ENCODE measurements at places on chromosomes 6 and 20.

GRCh38 chr6:143536866-143537691 lies 25.6 kb upstream of the FUCA2 start:
- peak; percentile 90 for DNase-seq

DNA sequence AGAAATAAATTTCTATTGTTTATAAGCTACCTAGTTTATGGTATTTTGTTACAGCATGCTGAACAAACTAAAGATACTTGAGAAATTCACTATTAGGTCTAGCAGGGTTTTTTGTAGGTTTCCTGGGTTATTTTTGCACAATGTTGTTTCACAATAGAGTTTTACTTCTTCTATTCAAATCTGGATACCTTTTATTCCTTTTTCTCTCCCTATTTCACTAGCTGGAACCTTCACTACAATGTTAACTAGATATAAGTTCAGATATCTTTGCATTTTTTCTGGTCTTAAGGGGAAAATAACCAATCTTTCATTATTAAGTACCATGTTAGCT lies 237.7 kb upstream of the CITED2 start:
- DNase-seq, result no peak

- DNase-seq, result no peak
Observed at GRCh38 chr6:7442467-7442866, 52.9 kb downstream of the RIOK1 start.

GRCh38 chr6:4130357-4130987 lies 4.9 kb downstream of the ECI2 start:
- DNase-seq, result no peak

GRCh38 chr20:23228912-23229311 lies 121.7 kb upstream of the NXT1 start:
- DNase-seq, result no peak

DNA sequence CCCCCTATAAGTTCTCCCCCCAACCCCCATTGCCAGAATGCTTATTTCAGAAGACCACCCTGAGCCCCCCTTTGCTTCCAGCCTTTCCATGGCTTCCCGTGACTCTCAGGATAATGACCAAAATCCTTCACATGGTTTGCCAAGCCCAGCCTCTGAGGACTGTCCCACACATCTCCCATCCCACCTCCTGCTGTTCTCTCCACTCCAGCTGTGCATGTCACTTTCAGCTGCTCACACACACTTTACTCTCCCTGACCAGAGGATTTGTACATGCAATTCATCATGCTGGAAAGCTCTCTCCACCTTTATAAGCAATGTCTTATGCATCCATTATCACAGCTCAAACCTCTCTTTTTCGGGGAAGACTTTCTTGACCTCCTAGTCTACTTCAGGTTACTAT lies 164.2 kb downstream of the PRL start:
- DNase-seq, result no peak

DNA sequence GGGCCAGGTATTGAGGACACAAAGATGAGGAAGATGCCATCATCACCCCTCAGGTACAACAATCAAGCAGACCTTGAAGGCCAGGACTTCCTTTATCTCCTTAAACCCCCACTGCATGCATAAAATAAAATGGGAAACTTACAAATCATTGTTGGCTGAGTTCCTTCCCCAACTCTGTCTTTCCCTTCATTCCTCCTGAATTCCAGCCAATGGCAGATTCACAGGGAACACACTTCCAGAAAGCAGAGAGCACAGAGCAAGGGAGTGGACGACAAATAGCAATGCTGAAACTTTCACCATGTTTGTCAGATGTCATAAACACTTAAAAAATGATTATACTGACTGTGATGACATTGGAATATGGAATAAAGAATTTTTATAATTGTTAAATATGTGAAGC lies 37.3 kb upstream of the NXT1 start:
- no peak for DNase-seq

DNA sequence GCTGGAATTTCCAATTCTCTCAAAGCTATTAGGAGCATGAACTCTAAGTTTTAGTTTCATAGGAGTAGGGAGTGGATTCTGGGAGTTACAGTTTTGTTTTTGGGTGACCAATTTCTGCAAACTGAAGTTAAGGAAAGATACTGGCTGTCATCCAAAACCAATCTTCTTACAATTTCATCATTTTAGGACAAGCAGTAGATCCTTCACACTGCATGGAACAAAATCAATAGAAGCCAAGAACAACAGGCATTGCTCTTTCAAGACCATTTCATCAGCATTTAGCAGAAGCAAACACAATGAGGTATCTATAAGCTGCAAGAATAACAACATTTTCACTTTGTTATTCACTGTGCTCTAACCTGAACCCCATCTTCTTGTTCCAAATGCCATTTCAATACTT lies 173.0 kb downstream of the GMDS start:
- no peak for DNase-seq

- DNase-seq, result no peak
Observed at GRCh38 chr6:145279993-145280392, 455.3 kb downstream of the EPM2A start.

GRCh38 chr20:41047279-41047974 lies 18.8 kb downstream of the TOP1 start:
- no peak for DNase-seq

DNA sequence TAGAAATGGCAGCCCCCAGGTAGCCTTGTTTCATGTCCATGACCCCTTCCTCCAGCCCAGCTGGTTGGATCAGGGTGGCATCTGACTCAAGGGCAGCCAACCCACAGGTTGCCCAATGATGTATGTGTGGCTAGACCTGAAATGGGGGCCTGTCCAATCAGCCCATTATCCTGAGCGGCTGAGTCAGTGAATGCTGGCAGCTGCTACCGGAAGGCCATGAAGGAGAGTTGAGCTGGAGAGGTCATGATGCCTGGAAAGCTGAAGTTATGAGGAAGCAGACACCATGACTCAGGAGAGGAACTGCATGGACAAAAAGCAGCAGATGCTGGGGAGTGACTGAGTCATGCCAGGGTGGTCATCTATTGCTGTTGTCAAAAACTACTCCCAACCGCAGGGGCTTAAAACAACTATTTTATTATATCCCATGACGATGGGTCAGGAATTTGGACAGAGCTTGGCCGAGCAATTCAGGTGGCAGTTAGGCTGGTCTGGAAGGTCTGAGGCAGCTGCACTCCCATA lies 67.3 kb downstream of the MDGA1 start:
- no peak for DNase-seq

DNA sequence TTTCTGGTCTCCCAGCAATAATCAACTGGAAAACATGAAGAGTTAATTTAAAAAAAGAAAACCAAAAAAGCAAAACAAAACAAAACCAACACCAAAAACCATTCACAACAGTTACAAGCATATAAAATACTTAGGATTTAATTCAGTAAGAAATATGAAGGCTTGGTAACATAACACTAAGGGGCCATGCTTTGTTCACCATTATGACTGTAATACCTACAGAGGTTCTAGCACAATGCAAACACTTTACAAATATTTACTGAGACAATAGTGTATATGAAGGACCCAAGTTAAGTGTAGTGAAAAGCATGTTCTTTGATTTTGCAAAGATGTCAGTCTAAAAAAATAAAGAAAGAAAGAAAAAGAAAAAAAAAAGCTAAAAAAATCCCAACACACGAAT lies 109.8 kb upstream of the EMILIN3 start:
- DNase-seq, result no peak

- no peak for DNase-seq
Observed at GRCh38 chr6:27422651-27423332, 34.2 kb downstream of the ZNF391 start.
